Activated CD4-positive, alpha-beta T cell treated with anti-CD3 and anti-CD28 coated beads, Interleukin-2, amount 10 ng/mL, durations not matched to agents 7 days and 5 days (primary cell): ENCODE measurements at places on chromosomes 6 and 20.

- no peak for DNase-seq
Observed at GRCh38 chr6:79833964-79834284, 113.4 kb downstream of the ELOVL4 start.

DNA sequence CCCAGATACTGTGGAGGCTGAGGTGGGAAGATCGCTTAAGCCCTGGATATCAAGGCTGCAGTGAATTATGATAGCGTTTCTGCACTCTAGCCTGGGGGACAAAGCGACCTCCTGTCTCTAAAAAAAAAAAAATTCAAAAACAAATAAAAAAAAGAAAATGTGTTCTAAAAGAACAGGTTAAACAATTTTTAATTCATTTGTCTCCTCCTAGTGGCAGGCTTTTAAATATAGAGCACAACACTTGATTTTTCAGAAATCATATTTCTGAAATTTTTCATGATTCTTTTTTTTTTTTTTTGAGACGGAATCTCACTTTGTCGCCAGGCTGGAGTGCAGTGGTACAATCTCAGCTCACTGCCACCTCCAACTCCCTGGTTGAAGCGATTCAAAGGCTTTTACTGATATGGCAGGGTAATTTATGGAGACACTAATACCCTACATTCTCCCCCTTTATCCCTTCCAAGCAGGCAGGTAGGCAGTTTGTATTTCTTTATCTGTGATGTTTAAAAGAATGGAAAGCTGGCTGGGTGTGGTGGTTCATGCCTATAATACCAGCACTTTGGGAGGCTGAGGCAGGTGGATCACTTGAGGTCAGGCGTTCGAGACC lies 8.7 kb upstream of the GTF3C6 start:
- no peak for DNase-seq

DNA sequence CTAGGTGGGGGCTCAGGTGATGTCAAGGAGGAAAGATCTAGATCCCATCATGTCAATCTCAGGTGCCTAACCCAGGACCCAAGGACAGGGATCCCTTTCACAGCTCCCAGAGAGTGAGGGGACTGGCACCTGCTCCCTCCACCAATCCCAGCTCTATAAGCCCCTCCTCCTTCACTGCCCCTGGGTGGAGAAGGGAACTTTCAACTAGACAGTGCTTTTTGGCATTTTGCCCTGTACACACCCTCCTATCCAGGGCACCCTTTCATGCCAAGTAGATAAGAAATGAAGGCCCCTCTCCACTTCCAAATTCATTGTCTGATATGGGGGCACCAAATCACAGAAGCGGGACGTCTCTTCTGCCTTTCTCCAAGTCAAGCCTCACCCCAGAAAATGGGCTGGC lies 61.6 kb downstream of the MDGA1 start:
- no peak for DNase-seq

GRCh38 chr6:82410151-82410648 lies 46.6 kb downstream of the TPBG start:
- no peak for DNase-seq
